ENCODE measurements at places on chromosomes 6 and 20. TPM values are rescaled to one million over a fixed set of nuclear protein-coding genes. Genes with fewer than 3 reads are reported as not detected.

Gene PCMT1
- 55.8 TPM for total RNA-seq

Gene DOP1A
- 32.5 TPM for total RNA-seq

Gene KIF3B
- total RNA-seq = 14.2 TPM

Gene GNMT
- 1.1 TPM for total RNA-seq

Gene ENPP4
- 11.1 TPM for total RNA-seq

Gene GPR63
- total RNA-seq = 1.9 TPM

Gene TMEM14A
- total RNA-seq = 10.0 TPM

Gene CLIC5
- total RNA-seq = 18.4 TPM

Gene DHX35
- 11.5 TPM for total RNA-seq

Gene CASS4
- total RNA-seq = 10.8 TPM

Gene OLIG3
- total RNA-seq = not detected

DNA sequence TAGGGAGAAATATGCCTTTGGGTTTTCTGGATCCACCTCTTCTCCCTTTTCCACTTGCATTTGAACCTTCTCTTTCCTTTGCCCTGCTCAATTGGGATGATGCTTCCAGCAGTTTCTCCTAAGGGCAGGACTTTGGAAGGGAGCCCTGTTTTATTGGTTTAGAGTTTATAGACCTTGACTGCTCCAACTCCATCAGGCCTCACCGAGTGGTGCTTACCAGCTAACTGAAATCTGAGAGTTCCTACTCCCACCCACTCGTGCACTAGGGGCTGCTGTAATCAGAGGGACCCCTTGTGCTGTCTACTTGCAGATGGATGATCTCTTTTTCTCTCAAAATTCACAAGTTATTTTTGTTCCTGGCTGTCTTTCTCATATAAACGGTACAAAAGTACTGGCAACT lies 121.3 kb upstream of the SLC22A16 start:
- DNase-seq = no peak

DNA sequence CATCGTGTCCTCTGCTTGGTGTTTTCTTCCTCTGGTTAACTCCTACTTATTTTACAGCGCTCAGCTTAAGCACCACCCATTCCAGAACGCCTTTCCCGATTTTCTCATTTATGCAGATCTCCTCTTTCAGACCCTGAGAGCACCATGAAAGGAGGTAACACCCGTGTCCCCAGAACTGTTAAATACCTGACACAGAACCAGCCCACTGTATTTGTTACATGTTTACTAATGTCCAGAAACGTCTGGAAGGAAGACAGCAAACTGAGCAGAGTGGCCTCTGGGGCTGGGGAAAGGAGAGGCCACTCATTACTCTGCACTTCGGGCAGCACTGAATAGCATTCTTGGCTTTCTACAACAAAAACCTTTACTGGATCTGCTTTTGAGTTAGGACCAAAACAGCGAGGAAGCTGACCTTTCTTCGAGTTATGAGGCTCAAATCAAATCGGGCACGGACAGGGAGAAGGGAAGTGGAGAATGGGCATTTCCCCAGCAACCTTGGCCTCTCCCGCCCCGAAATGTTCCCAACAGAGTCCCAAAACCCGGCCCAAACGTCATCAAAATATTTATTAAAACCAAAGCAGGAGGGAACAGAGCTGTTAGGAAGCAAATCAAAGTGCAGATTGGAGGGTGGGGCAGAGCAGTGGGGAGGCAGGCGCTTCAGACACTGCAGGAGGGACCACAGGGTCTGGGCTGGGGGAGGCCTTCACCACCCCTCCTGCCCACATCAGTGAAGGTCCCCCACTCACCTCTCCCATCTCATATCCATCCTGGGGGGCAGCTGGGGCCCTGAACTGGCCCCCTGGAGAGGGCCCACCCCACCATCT lies 1.1 kb upstream of the NECAB3 start:
- no peak for DNase-seq

- DNase-seq = no peak
Observed at GRCh38 chr6:56266011-56266410, 18.6 kb upstream of the COL21A1 start.

DNA sequence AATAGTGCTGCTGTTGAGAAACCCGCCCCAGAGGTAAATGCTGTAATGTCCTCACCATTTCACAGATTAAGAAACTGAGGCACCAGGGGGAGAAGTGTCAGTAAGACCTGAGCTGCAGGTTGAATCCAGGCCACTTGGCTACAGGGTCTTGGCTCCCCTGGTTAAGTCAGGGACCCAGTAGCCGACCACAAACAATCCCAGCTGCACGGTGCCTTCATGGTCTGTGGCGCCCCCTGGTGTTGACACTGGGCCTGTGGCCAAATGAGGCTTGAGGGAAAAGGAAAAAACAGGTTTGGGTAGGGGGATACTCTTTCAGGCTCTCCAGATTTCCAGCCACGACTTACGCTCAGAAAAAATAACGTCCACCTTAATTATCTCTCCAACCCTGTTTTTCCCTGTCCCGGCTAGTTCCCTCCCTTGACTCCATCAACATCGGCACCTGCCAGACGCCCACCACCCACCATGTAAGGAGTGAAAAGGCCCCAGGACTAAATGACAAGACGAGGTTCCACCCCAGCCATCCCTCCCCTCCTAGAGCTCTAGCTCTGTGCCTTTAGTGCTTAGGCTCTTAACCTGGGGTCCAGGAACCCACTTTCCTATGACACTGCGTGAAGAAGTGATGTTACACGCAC lies 47.7 kb upstream of the POLR1H start:
- peak; percentile 12 for DNase-seq

DNA sequence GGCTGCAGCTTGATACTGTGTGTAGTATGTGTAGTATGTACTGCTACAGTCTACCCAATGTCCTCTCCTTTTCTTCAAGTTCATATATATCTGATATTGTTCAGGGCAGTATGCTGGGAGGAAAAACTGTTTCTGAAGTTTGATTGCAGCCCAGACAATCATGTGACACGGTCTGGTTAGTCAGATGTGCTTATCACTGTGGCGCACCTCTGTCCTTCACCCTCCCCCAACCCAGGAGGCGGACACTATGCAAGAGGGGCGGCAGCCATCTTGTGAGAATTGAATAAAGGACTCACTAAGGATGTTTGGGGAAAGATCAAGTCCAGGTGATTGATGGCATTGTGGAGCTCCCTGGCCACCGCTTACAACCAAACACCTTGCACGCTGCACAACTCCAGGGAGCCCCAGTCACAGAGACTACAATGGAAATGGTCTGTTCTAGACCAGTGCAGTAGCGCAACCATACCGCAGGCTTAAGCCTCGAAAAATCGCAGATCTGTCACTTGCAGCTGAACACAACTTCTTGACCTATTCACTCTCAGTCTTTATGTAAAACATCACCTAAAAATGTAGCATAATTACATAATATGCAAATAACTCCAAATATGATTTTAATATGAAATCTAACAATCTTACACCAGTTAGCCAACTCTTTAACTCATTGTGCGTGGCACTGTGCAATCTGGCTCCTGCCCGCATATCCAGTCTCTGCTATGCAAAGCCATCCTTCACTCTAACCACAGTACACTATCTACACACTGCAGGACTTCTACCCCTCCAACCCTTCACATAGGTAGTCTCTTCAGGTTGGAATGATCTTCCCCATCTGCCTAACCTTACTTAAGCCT lies 79.3 kb downstream of the VGLL2 start:
- DNase-seq = no peak

DNA sequence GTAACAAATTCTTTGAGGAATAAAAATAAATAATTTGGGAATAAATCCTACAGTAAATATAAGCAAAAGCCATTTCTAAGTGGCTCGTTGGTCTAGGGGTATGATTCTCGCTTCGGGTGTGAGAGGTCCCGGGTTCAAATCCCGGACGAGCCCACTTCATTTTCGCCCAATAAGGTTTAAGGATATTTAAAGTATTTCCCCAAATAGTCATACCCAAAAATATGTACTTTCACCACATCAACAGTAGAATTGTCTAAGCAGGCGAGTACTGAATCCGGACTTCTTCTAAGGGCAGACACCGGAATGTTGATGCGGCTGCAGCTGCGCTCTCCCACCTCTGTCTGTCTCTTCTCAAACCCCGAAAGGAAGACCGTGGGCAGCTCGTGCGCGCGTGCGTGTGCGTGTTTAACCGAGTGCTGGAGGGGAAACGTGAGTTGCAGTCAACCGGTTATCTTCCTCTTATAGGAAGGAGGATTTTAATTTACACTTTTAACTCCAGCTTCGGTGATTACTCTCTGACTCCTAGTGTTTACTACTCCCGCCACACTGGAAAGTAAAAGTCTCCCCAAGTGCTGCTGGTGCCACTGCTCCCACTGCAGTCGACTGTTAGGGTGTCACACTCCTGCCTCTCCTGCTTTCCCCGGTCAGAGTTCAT lies 155.7 kb upstream of the PRSS16 start:
- no peak for DNase-seq

- DNase-seq = no peak
Observed at GRCh38 chr6:156956286-156956685, 179.1 kb downstream of the ARID1B start.

DNA sequence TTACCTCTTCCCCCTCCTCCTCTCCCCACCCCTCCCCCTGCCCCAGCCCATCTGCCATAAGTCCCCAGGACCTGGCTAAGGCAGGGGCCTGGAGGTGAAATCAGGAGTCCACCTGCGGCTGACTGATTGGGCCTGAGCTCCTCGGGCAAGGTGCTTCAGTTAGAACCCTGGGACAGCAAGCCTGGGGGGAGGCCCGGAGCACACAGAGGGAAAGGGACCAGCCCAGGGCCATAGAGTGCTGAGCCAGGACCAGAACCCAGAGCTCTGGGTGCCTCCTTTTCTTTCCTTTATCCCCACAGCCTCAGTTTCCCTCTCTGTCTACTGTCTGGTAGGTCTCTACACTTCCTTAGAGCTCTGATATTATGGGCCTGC lies 35.7 kb upstream of the VEGFA start:
- DNase-seq = no peak

DNA sequence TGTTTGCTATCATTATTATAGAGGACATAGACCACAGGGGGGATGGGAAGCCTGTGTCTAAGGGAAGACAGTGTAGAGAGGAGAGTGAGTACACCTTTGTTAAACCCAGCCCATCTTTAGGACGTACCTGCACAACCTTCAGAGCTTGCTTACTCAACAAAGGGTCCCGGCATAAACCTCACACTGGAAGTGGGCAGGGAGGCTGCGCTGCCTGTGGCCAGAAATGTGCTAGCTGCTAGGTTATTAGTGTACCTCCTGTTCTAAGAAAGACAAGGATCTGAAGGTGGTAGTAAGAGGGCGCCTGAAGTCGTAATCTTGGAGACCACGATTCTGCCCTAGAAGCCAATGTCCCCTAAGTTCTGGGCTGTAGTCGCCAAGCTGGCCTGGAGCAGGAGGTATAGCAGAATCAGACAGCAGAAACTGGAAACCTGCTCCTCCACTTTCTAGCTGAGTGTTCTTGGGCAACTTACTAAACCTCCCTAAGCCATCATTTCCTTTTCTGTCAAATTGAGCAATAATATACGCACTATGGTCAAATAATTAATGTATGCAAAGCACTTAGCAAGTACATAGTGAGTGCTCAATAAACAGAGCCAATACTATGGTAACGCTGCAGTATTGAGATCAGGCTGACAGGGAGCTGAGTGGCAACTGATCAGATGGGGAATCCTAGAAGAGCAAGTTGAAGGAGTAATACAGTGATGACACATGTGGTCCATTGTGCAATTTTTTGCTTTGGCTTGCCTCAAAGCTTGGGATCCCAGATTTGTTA lies 16.8 kb upstream of the AKIRIN2 start:
- no peak for DNase-seq

DNA sequence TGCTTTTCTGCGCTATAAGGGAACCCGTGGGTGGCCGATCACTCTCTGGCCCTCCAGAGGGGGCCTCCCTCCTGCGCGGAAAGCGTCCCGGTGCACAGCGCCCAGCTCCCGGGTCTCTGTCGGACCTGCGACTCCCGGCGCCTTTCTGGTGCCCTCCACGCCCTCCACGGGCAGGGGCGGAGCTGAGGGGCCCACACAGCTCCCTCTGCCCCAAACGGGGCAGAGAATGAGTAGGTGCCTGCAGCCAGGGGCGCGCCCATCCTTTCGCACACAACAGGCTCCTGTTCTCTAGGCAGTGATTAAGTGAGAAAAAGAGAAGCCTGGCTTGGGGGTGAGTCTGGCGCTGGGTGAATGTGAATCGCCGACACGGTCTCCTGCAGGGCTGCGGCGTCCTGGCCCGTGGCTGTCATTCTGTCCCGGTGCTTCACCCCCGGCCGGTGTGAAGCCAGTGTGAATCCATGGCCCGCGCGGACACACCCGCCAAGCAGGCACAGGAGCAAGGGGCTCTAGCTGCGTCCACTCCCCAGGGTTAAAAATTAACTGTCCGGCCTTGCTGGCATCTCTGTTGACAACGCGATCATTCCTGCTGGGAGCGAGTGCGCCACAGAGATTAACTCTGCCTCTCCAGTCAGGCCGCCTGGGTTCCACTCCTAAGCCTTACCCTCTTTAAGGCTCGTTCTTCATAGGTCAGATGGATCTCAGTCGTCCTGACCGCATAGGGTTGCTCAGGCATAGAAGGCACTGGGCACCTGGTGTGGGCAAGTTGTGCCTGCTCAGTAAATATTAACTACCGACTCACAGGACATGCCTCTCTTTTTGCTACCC lies 88.8 kb downstream of the PCSK2 start:
- no peak for DNase-seq

DNA sequence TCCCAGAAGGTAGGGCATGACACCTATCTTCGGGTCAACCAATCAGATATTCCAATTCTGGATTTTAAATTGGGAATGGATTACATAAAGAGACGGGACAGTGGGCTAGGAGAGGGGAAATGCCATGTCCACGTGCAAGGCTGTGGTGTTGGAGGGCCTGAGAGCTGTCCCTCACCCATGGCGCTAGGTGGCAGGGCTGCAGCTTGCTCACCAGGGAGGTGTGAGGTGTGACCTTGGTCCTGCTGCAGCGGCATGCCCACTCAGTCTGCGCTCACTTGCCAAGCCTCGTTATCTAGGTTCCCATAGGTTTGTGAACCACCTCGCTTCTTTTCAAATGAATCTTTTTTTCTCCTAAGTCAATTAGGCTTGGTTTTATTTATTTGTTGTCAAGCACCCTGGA lies 19.4 kb upstream of the CST3 start:
- no peak for DNase-seq

- no peak for DNase-seq
Observed at GRCh38 chr6:161152907-161153662, 120.8 kb downstream of the AGPAT4 start.

DNA sequence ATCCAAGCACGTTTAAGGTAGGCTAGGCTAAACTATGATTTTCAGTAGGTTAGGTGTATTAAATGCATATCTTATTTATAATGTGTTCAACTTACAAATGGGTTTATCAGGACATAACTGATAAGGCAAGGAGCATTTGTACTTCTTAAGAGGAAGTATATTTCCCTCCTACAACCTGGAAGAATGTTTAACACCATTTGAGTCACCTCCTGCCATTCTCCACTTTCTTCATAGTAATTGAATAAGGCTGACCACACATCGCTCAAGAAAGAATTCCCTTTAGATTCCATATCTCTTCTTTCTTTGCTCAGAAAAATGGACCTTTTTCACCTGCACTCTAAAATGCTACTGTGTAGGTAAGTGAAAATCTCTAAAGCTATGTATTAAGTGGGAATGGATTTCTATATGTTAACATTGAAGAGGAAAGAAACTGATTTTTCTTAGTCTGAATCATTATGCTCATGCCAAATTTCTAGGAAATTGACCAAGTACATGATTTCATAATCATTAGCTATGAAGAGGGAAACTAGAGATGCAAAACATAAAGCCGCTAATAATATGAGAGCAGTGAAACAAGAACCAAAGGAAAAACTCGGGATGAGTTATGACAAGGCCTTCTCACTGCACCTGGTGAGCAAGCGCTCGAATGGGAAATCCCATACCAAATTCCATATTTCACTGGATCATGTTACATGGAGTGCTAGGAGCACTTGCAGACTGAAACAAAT lies 210.4 kb downstream of the ALDH8A1 start:
- DNase-seq = no peak

GRCh38 chr6:4358414-4359107 lies 223.2 kb upstream of the ECI2 start:
- no peak for DNase-seq

- no peak for DNase-seq
Observed at GRCh38 chr6:6221787-6222535, 98.5 kb downstream of the F13A1 start.

Measured in CD4-positive, alpha-beta memory T cell (primary cell).